ENCODE measurements at places on chromosomes 2 and 18.

- DNase-seq, result no peak
Observed at GRCh38 chr2:134628453-134628852, 90.3 kb downstream of the TMEM163 start.

DNA sequence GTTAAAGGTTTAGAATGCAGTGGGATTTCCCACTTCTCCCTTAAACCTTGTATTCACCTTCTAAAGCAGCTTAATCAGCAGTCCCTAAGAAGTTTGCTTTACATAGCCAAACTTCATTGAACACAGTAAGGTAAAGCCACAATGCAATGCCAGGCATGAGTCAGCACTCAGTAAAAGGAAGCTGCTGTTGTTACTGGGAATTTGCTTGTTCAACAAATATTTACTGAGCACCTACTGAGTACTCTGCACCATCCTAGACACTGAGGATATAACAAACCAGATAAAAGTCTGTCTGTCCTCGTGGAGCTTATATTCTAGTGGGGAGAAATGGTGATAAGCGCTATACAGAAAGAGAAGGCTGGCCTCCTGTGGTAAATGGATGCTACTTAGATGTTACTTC, 162.7 kb downstream of the PKP4 start:
- no peak for DNase-seq

- DNase-seq, result no peak
Observed at GRCh38 chr2:160332318-160332717, 132.2 kb upstream of the ITGB6 start.

- DNase-seq, result no peak
Observed at GRCh38 chr2:112579241-112579640, 5.2 kb upstream of the CHCHD5 start.

DNA sequence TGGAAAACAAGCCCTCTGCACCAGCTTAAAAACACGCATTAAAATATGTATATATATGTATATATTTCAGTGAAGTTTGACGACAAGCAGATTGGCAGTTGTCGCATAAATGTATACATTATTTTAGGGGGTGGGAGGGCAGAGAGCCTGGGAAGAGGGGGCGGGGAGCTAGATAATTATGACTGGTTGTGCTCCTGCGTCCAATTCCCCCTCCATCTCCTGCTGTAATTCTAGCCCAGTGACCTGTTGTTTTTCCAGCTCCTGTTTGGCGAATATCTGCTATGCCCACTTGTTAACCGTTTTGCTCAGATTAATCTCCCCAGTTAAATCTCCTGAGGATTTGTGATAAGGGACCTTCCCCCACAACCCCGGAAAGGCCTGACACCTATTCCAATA, 656 bp downstream of the UNC80 start:
- no peak for DNase-seq

DNA sequence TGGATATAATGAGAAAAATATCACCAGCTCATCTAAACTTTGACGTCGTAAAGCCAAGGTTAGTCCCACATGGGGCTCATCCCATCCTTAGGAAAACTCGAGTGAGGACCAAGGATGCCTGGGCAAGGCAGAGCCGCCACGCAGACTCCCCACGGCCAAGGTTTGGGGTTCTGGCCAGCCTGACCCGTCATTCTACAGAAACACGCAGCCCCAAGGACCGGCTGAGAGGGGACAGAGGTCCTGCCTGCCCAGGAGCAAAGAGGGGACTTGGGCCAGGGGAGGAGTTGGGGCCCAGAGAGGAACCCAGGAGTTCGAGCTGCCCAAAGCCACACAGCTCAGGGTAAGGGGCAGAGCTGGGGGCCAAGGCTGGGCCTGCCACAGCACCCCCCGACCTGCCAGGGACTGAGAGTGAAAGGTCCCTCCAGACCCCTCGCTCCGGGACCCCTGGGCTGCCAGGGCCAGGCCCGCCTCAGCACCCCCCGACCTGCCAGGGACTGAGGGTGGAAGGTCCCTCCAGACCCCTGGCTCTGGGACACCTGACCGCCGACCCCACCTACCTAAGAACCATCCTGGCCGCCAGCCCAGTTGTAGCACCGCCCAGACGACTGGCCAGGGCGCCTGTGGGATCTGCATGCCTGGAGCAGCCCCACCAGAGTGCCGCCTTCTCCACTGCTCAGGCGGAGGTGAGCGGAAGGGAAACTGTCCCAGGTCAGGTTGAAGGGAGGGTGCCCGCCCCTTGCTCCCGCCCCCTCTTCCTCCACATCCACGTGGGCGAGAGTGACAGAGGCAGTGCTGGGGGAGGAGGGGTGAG, at the start of gene PDCD1:
TSS of gene PDCD1 (minus strand) at position 689 of the 811 bp plus-strand sequence. CDS start at position 633, 56 bp downstream.
- DNase-seq, result no peak

GRCh38 chr18:58310517-58310916, 266.5 kb downstream of the NEDD4L start:
- no peak for DNase-seq
